ENCODE measurements at places on chromosomes 3 and 15.

DNA sequence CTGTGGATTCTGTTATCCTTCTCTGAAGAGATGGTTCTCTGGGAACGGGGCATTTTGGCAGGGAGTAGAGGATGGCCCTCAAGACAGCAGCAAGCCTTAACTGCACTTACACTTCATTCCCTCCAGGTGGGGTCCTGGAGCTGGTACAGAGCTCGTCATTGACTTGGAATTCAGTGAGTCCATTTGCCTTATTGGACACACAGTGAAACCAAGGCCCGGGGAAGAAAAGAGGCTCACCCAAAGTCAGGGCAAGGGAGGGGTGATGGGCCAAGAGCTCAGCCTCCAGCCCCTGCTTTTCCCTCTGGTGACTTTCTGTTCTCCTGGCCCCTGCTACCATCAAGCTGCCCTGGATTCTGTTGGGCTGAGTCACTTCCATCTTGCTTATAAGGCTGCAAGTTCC is 125.6 kb downstream of the ETFA start:
- DNase-seq: no peak

GRCh38 chr15:56205061-56205876 is 38.4 kb downstream of the RFX7 start:
- DNase-seq: no peak

DNA sequence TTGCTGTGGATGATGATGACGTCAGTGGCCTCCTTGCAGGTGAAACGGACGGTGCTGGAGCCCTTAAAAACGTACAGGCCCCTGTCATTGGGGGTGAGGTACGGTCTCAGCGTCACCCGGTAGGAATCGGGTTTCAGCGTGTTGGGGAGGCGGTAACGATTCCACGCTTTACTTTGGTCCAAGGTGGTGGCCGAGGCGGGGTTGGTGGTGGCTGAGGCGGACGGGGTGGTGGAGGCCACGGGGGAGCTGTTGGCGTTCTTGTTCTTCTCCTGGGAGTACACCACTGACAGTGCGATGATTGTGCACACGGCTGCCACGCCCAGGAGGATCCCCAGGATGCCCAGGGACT is 8.5 kb downstream of the ANPEP start:
- no peak for DNase-seq

- DNase-seq: no peak
These were observed 553.8 kb upstream of the SGO1 start for GRCh38 chr3:20739814-20740213.

- no peak for DNase-seq
These were observed 19.1 kb upstream of the FSIP1 start for GRCh38 chr15:39801641-39802309.

DNA sequence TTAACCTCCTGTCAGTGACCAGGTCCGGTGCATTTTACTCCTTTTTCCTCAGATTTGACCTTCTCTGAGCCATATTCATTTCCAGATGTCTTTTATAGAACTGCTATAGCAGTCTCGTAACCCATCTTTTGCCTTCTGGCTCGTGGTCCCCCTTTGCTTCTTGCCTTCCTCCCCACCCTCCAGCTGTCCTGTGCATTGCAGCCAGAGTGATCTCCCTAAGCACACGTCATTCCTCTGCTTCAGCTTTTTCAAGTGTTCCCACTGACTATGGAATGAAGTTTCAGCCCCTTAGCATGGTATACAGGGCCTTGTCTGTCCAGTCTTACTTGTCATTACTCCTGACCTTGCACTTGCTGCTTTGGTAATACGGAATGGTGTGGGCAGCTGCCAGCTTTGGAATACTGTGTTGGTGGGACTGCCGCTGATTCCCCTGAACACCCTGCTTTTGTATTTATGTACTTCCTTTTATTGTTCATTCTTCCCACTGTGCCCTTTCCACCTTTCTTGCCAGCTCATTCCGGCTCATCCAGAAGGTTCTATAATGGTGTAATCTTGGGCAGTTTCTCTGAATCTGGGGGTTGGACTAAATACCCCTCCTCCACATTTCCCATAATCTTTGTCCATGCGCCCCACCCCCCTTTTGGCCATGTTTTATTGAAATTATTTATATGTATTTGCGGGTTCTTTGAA is 38.9 kb downstream of the SLC25A26 start:
- DNase-seq: no peak

DNA sequence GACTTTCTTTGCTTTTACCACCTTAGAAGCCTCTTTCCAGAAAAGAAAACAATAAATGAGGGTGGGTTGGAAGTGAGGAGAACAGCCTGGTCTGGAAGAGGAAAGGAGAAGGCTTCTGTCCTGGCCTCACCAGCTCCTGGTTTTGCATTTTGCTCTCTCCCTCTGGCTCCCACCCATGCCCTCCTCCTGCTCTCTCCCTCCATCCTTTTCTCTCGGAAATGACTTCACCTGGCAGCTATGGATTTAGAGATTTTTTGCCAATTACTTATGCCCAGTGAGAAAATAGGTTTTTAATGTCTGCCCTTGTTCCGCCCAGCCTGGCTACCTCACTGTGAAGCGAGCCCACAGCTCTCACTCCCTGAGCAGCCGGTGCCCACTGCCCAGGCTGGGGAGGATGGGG is 77.9 kb upstream of the NTRK3 start:
- no peak for DNase-seq

GRCh38 chr3:189720736-189721417 is 89.7 kb downstream of the TP63 start:
- DNase-seq: no peak

DNA sequence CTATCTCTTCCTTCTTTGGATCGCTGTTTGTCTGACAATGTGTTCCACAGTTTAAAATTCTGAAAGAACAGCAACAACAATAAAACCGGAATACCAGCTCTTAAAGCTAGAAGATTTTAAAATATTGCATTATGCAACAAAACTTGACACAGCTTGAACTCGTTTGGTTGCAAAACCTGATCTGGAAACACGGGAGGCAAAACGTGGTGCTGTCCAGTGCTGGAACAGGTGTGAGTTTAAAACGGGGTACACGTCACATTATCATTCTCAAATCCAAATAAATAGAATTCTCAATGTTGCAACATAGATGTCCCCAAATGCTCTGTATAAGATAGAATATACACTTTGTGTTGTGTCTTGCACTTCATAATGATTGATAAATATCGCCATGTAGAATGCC is 110.9 kb upstream of the LYSMD4 start:
- DNase-seq: no peak

DNA sequence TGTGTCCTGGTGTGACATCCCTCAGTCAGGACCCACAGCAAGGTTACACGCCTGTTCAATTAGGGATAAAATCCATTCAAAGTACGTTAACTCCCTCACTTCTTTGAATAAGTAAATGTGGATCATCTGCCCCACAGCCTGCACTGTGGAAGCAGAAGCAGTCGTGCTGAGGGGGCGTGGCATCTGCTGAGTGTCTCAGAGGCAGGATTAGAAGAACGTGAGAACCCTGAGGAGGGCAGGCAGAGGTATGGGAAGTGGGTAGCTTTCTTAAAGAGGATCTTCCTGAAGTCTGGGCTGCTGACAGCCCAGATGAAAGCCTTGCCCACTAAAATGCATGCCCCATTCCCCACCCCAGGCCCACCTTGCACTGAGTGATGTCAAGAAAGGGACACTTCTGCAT is 28.5 kb downstream of the CRABP1 start:
- no peak for DNase-seq

- no peak for DNase-seq
These were observed 165.1 kb downstream of the IL5RA start for GRCh38 chr3:2945121-2945520.

DNA sequence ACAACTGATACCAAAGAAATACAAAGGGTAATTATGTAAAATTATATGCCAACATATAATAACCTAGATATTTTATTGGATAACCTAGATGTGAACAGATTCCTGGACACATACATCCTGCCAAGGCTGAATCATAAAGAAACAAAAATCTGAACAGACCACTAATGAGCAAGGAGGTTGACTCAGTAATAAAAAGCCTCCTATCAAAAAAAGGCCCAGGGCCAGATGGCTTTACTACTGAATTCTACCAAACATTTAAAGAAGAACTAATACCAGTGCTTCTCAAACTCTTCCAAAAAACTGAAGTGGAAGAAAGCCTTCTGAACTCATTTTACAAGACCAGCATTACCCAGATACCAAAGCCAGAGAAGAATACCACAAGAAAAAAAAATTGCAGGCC is 32.4 kb downstream of the THBS1 start:
- no peak for DNase-seq

GRCh38 chr15:58060575-58060974 is 4.9 kb downstream of the ALDH1A2 start:
- no peak for DNase-seq

DNA sequence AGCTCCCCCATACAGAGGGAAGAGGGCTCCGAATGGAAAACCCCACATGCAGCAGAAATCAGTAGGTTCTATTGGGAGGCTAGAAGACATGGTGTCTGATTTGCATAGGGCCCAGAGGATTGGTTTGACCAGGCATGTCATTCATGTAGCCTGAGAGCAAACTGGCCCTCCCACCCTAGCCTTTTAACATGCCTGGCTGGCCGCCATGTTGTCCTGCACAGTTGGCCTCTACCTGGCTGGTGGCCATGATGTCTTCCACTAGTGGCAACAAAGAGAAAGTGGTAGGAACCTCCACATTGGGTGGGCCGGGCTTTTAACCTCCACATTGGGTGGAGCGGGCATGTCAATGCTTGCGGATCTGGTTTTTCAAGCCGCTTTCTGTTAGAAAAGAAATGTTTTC is 312.1 kb downstream of the TAFA4 start:
- DNase-seq: no peak

GRCh38 chr15:68310178-68310803 is 32.7 kb downstream of the FEM1B start:
- DNase-seq: no peak

DNA sequence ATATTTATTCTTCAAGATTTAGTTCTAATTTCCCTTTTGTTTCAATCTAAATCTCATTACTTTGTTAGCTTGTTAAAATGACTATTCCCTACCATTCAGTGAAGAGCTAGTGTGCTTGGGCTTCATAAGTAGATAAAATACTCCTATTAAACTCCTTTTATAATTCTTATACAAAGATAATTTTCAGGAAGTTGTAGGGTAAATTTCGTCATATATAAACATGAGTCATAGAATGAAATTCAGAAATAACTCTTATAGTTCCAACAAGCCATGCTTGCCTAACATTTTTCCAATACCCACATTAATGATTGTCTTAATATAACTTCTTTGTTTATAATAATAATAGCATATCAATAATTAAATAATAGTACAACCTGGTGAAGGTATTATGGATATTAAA is 407.3 kb downstream of the NAALADL2 start:
- DNase-seq: no peak

DNA sequence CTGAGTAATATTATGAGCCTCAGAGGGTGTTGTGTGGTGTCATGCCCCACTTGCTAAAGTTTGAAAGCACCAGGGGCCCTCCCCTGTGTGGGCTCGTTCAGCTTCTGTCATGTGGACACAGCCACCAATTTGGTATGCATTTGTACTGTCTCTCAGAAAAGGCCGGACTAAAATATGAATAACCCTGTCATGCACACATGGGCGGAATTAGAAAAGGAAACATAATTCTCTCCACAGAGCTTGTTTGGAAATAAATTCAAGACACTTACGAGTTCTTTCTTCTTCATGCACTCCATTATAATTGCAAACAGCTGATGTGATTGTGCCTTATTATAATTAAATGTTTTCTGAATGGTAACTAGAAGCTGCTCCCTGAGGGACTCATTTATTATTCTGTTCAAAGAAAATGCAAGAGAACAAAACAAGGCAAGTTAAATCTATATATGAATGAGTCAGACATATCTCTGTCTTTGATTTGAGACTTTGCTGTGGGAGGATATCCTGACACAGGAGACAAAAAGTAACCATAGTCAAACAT is 39.1 kb downstream of the TRPM1 start:
- DNase-seq: no peak

DNA sequence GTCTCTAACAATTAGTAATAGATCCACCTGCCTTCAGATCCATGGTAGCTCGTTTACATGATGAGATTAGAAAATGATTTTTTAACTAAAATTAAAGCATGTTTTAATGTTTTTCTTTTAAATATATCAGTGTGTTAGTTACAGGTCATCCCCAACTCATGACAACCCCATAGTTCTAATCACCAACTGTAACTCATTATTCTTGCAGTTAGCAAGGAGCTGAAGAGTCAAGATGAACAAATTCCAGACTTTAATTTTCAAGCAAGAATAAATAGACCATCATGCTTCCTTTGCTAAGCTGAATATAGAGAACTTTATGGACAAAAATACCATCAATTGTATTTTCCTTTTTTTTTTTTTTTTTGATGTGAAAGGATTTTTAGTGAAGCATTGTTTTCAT is 101.1 kb downstream of the TOP2B start:
- DNase-seq: no peak

- DNase-seq: no peak
These were observed 54.0 kb downstream of the RUBCN start for GRCh38 chr3:197682713-197683112.

GRCh38 chr3:14042680-14043079 is 82.0 kb downstream of the CHCHD4 start:
- no peak for DNase-seq

DNA sequence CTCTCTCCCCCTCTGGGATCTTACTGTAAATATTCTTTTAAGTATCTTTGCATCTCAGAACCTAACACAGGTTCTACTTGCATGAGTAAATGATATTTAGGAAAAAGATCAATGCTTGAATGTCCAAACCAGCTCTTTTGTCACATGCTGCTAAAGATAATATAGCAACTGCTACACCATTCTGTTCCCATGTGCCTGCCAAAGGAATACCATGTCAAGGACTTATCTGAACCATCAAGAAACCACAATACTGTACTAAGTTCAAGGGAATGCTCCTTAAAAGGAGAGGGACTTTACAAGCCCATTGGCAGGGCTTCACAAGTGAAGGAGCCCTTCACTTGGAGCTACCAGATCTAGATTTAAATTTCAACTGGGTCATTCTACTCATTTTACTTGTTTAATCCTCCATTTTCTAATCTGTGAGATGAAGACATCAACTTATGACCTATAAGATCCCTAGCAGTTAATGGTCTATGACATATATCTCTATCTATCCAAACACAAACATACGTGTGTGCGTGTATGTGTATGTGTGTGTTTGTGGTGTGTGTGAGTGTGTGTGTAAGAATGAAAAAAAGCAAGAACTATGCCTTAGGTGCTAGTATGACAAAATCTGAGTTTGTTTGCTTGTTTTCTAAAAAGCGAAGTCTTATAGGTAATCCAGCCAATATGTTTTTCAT is 13.0 kb upstream of the SEC62 start:
- DNase-seq: no peak

DNA sequence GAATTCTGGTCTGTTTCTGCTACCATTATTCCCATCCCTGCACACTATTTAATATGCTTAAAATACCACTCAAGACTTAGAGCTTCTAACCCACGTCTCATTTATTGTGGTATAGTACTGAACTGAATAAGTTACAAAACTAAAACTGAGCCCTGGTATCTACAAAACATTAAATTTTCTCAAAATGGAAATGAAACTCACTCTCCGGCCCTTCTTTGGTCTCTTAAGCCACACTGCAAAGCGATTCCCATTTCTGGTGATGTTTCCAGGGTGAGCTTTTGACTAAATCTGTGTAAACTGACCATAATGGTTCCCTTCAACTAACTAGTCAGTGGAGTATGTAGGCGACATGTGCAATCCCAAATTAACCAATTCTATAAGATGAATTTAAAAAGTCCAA is 18.6 kb downstream of the KPNA4 start:
- DNase-seq: no peak

All from hypothalamus (tissue), 51 donors.